ENCODE measurements at places on chromosomes 13 and 19.

DNA sequence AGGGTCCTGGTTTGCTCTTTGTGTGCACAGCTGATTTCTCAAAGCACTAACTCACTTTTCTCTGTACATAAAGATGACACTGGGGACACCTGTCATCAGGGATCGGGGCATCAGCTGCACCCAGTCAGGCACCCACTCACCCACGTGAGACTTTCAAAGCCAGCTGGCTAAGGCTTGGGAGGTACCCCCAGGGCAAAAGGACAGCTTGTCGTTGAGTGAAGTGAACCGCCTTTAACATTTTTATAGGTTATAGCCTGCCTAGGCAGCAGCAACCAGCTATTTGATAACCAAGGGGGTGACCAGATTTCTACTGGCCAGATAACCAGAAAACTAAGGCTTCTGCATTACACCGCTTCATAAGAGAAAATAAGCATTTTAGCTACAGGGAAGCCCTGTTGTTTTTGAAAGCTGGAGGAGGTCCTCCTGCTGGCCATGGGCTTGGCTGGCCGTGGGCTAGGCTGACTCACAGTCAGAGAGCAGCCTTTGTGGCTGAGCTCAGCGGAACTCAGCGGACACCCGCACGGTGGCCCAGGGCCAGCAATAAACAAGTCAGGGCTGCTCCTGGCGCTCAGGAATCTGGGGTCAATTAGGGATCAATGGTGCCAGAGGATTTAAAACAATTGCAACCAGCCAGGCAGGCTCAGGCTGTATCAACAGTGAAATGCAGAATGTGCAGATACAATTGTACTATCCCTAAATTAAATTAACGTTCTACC, 57.1 kb downstream of the ALOX5AP start:
- peak; percentile 67 for DNase-seq

DNA sequence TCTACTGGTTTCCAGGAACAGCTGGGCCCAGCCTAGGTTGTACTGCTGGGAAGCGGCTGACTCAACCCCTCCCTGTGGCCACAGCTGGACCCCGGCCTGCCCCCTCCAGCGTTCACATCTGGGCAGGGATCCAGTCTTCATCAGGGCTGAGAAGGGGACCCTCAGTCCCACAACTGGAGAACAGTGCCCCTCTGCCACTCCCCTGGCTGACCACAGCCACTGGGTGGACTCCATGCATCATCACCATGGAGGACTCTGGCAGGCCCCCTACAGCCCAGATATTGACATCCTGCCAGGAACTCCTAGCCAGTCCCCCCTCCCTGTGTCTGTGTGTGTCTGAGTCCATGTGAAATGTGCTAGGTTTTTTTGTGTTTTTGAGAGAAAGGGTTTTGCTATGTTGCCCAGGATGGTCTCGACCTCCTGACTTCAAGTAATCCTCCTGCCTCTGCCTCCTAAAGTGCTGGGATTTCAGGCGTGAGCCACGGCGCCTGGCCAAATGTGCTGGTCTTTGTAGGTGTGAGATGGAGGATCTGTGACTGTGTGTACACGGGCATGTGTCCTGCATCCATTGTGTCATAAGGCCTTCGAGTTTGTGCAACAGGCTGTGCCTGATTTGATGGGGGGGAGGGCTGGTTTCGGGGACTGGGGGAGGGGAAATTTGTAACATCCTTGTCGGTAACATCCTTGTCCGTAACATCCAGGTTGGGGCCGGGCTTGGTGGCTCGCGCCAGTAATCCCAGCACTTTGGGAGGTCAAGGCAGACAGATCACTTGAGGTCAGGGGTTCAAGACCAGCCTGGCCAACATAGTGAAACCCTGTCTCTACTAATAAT, 4.0 kb upstream of the HOOK2 start:
- DNase-seq = peak; percentile 59

- DNase-seq = no peak
Measured at GRCh38 chr19:8116437-8117293, 32.7 kb downstream of the FBN3 start.

DNA sequence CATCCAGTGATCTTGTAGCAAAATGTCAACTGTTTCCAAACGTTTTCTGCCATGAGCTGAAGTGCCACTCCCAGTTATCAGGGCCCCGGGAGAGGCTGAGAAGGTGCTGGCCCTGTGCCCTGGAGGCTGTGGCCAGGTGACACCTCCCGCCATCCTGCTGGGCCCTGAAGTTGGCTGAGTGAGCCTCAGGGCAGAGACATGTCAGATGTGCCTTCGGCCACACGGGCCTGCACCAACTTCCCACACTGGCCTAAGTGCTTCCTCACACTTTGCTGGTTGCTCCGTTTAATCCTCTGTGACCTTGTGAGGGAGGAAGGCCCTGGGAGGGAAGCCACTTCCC, 4.8 kb downstream of the ADPRHL1 start:
- DNase-seq = no peak

DNA sequence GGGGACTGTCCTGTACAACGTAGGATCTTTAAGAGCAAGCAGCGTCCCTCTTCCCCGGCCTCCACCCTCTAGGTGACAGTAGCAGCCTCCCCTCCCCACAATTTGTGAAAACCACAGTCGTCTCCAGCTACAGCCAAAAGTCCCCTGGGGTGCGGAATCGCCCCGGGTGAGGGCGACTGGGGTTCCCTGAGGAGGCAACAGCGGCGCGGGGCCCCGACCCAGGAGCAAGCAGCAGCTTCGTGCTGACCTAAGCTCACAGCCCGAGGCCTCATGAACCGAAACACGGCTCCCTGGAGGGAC, 322 bp downstream of the ZNF558 start:
- DNase-seq = no peak

- no peak for DNase-seq
Measured at GRCh38 chr13:104414771-104415170, 1348.6 kb upstream of the SLC10A2 start.

- no peak for DNase-seq
Measured at GRCh38 chr13:109715902-109716301, 70.5 kb downstream of the IRS2 start.

GRCh38 chr19:2863816-2864215, 3.3 kb upstream of the ZNF556 start:
- no peak for DNase-seq

DNA sequence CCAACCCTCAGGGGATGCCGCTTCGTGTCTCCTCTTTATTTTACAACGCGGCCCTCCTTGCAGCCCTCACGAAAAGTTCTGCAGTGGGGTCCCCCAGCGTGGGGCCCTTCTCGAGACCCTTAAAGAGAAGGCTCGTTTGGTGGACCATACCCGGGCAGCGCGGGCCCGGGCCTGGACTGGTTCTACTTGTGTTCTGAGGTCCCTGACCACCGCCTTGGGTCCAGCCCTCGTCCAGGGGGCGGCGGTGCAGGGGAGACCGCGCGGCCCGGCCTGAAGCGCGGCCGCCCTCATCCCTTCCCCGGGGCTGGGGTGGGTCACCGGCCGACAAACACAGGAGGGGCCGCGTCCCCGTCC, 400 bp upstream of the SERP2 start:
- no peak for DNase-seq

- no peak for DNase-seq
Measured at GRCh38 chr13:31413516-31413915, 213.7 kb downstream of the B3GLCT start.

GRCh38 chr13:26111797-26112196, 60.0 kb upstream of the SHISA2 start:
- DNase-seq = no peak

GRCh38 chr13:24505756-24506155, 6.8 kb downstream of the PARP4 start:
- DNase-seq = no peak

GRCh38 chr19:27776020-27776419, 1436.9 kb downstream of the UQCRFS1 start:
- no peak for DNase-seq

GRCh38 chr13:91347996-91348905, 764 bp downstream of the MIR17HG start:
- peak; percentile 47 for DNase-seq

DNA sequence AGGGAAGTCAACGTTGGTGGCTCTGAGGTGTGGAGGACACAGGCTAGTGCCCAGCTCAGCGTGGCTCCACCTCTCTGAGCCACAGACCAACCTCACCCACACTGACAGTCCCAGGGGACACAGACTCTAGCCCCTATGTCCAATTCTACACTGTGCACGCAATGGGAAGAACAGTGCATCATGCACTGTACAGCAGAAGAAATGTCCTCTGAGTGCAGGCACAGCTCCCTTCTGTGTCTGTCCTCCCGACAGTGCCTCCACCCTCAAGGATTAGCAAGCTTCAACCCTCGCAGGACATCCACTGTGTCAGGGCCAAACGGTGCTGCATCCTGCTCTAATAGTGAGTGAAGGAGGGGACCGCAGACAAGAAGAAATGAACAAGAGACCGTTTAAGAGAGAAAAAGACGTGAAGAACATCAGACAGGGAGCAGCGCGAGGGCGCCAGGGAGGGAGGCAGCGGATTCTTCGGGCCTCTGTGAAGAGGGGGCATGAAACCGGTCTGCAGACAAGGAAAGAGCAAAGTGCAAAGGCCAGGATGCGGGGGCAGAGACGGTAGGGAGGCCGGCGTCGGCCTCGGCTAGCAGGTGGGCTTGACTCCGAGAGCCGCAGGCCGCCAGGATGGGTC, 681 bp downstream of the ZNF837 start:
- DNase-seq = no peak

- no peak for DNase-seq
Measured at GRCh38 chr13:39955560-39955959, 300.1 kb downstream of the COG6 start.
